ENCODE measurements at places on chromosomes 4 and X.
A peak's percentile ranks its signal among the peaks of the same experiment; 100 is the strongest.

DNA sequence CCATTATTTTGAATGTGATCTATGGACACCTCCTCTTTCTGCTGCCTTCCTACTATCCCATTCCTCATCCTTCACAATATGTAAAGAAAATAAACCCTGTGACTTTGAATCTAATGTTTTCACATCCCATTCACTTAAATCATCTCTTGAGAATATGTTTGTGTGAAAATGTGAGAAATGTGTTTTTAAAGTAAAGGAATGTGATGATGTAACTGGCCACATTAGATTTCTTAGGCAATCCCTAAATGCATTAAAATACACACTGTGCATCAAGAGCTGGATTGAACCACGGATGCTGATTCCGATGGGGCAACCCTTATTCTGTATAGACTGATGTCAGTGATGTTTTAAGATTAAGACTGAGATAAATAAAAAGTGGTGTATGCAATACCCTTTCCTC is 558.9 kb upstream of the TENM3 start:
- H3K36me3 ChIP-seq: no peaks in the 10 kb centered on the region
- H3K4me3 ChIP-seq: no peak overlapping the region
- no peaks in the 10 kb centered on the region for H3K27me3 ChIP-seq
- H3K27ac ChIP-seq: 0 out of 2 replicates have a peak overlapping the region, but pooled peaks have one; percentile 79

GRCh38 chr4:75429208-75429607 is 85.0 kb downstream of the RCHY1 start:
- H3K36me3 ChIP-seq: no peaks in the 10 kb centered on the region
- H3K27me3 ChIP-seq: 0 out of 2 replicates have a peak, but pooled peaks cover 1% of the 10 kb centered on the region
- DNase-seq: no peak
- H3K27ac ChIP-seq: no peak overlapping the region

DNA sequence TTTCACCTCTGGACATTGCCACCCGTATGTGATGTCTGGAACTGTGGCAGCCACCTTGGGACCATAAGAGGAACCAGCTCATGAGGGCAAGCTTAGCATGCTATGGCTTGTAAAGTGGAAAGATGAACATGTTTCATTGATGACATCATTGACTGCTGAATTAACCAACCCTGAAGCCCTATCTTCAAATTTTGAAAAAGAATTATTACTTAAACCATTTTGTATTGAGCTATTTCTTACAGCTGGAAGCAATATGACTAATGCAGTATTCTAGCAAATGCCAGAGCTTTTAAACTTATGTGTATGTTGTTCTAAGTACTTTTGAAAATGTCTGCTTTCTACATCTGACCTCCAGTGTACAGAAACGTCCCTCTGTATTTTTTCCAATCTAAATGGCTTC is 18.1 kb downstream of the GUCY2F start:
- no peak overlapping the region for H3K4me3 ChIP-seq
- H3K27ac ChIP-seq: no peak overlapping the region
- DNase-seq: no peak
- H3K4me1 ChIP-seq: no peaks in the 10 kb centered on the region
- H3K27me3 ChIP-seq: no peaks in the 10 kb centered on the region

DNA sequence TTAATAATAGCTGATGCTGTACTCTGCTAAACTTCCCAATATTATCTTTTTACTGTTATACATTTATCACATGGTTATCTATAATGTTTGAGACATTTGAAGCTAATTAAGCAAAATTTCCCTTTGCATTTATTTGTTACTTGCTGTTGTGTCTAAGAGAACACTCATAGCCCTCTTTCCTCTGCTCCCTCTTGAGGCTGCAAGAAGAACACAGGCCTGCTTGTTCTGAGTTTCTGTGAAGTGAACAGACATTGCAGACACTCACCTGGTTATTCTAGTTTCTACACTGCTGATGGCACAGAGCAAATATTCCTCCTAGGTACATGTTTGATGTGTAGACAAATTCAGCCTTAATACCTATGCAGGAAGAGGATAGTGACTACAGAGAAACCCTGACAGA is 367.8 kb downstream of the GASK1B start:
- H3K4me3 ChIP-seq: no peak overlapping the region
- no peaks in the 10 kb centered on the region for H3K4me1 ChIP-seq
- peak; percentile 5 for DNase-seq
- no peak overlapping the region for H3K27ac ChIP-seq

DNA sequence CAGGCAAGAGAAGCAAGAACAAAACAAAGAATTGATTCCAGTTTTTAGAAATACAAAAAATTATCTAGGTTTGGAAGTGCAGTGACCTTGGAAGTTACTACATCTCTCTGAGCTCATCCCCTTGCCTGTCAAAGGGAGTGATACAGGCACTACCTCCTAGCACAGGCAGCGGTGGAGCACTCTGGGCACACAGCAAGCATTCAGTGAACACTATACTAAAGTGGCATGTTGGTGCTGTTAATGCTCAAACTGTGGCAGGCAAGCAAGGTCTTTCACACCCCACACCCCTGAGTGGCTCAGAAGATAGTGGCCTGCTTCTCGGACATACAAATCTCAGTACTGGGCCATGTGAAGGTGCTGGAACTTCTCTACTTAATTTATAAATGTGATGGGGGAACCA is 51.2 kb downstream of the DRD5 start:
- no peaks in the 10 kb centered on the region for H3K27me3 ChIP-seq
- no peaks in the 10 kb centered on the region for H3K4me1 ChIP-seq
- no peak for DNase-seq
- no peaks in the 10 kb centered on the region for H3K36me3 ChIP-seq
- H3K4me3 ChIP-seq: no peak overlapping the region

DNA sequence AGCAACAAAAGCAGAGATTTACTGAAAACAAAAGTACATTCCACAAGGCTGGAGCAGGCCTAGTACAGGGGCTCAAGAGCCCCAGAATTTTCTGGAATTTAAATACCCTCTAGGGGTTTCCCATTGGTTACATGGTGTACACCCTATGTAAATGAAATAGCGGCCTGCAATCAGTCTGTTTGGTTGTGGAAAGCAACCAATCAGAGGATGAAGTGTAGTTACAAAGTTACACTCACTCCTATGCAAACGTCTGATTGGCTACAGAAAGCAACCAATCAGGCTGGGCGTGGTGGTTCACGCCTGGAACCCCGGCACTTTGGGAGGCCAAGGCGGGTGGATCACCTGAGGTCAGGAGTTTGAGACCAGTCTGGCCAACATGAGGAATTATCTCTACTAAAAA is 13.8 kb upstream of the TXLNG start:
- no peaks in the 10 kb centered on the region for H3K27me3 ChIP-seq
- no peaks in the 10 kb centered on the region for H3K4me1 ChIP-seq
- H3K36me3 ChIP-seq: no peaks in the 10 kb centered on the region
- H3K27ac ChIP-seq: no peak overlapping the region
- no peak overlapping the region for H3K4me3 ChIP-seq

GRCh38 chr4:10589321-10589720 is 95.2 kb downstream of the CLNK start:
- no peaks in the 10 kb centered on the region for H3K36me3 ChIP-seq
- no peaks in the 10 kb centered on the region for H3K27me3 ChIP-seq

DNA sequence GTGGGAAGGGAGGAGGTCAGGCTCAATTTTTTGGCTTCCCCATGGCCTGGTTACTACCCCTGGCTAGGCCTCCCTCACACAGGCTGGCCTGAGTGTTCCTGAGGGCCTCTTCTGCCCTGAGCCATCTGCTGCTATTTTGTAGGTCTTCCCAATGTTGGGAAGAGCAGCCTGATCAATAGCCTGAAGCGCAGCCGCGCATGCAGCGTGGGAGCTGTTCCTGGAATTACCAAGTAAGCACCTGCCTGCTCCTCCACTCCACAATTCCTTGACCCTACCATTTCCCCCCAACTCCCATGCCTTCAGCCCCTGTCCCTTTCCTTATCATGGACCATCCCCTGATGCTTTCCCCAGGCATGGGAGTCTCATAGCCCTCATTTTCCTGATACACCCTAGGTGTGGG is 20.8 kb downstream of the GNL3L start:
- no peaks in the 10 kb centered on the region for H3K4me1 ChIP-seq
- no peak overlapping the region for H3K4me3 ChIP-seq
- DNase-seq: no peak
- H3K36me3 ChIP-seq: no peaks in the 10 kb centered on the region

DNA sequence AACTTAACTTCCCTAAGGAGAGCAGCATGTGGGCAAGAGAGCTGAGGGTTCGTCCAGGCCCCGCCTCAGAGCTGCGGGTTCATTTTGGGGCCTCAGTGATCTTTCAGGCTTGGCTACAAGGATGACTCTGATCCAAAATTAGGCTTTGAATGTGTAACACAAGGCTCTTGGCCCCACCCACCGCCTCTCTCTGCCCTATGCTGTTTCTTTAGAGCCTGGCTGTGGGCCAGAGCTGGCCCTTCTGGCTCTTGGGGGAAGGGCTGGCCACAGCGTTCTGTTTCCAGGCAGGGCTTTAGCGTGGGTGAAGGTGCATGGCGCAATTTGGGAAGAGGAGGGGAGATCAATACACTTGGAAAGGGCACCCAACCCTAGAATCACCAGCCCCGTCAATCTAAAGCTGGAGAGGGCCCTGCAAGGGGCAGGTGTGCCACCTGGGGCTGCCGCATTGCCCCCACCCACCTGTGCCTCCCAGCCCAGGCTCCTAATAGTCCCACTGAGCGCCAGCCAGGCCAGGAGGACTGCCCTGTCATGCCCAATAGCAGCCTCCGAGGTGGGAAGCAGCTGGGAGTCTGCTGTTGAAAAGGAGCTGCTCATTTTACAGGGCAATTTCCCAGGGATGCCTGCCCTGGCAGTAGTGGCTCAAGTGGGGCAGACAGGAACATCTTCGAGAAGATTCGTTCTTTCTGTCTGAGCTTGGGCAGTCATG is 84.5 kb upstream of the MAML3 start:
- peaks cover 31% of the 10 kb centered on the region for H3K4me1 ChIP-seq
- peak overlapping the region; percentile 91 for H3K27ac ChIP-seq
- H3K36me3 ChIP-seq: no peaks in the 10 kb centered on the region
- peak; percentile 94 for DNase-seq
- H3K4me3 ChIP-seq: peak overlapping the region; percentile 61

GRCh38 chr4:152696764-152697261 is 17.0 kb upstream of the TMEM154 start:
- H3K27ac ChIP-seq: no peak overlapping the region
- no peaks in the 10 kb centered on the region for H3K36me3 ChIP-seq
- H3K4me3 ChIP-seq: peak overlapping the region; percentile 8

GRCh38 chr4:20376070-20376469 is 124.4 kb downstream of the SLIT2 start:
- H3K27me3 ChIP-seq: no peaks in the 10 kb centered on the region
- H3K36me3 ChIP-seq: peaks cover 3% of the 10 kb centered on the region
- H3K4me3 ChIP-seq: no peak overlapping the region
- peaks cover 17% of the 10 kb centered on the region for H3K4me1 ChIP-seq

DNA sequence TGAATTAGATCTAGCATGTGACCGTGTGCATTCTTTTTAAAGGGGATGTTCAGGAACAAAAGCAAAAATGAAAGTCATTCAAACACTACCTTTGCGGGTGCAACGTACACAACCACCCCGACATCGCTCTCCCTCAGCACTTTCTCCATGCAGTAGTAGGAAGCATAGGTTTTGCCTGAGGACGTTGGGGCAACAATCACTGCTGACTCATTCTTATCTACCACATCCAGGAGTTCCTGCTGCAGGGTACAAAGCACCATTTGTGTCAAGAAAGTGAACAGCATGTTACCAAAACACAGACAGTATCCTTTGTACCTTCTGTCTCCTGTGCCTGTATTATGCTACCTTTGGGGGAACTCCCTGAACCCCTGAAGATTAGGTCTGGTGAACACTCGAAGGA is 58.6 kb downstream of the DDX60L start:
- no peaks in the 10 kb centered on the region for H3K4me1 ChIP-seq
- H3K27ac ChIP-seq: no peak overlapping the region
- no peak overlapping the region for H3K4me3 ChIP-seq
- no peaks in the 10 kb centered on the region for H3K27me3 ChIP-seq
- peak; percentile 4 for DNase-seq

- H3K36me3 ChIP-seq: peaks cover 42% of the 10 kb centered on the region
- H3K27ac ChIP-seq: no peak overlapping the region
- DNase-seq: no peak
- H3K27me3 ChIP-seq: no peaks in the 10 kb centered on the region
- H3K4me1 ChIP-seq: no peaks in the 10 kb centered on the region
These were observed 308.5 kb downstream of the CAMK2D start for GRCh38 chr4:113452868-113453620.

- no peaks in the 10 kb centered on the region for H3K4me1 ChIP-seq
- H3K27me3 ChIP-seq: no peaks in the 10 kb centered on the region
- no peaks in the 10 kb centered on the region for H3K36me3 ChIP-seq
- H3K27ac ChIP-seq: no peak overlapping the region
- H3K4me3 ChIP-seq: no peak overlapping the region
These were observed 13.1 kb upstream of the EOLA1 start for GRCh38 chrX:149527705-149528104.

- no peaks in the 10 kb centered on the region for H3K27me3 ChIP-seq
- no peak overlapping the region for H3K4me3 ChIP-seq
- H3K4me1 ChIP-seq: peaks cover 11% of the 10 kb centered on the region
- H3K36me3 ChIP-seq: no peaks in the 10 kb centered on the region
- peak overlapping the region; percentile 24 for H3K27ac ChIP-seq
These were observed 36.0 kb upstream of the NPNT start for GRCh38 chr4:105859233-105859632.

- DNase-seq: no peak
- no peaks in the 10 kb centered on the region for H3K4me1 ChIP-seq
- no peak overlapping the region for H3K27ac ChIP-seq
- no peak overlapping the region for H3K4me3 ChIP-seq
These were observed 27.5 kb downstream of the YY2 start for GRCh38 chrX:21883258-21883657.

DNA sequence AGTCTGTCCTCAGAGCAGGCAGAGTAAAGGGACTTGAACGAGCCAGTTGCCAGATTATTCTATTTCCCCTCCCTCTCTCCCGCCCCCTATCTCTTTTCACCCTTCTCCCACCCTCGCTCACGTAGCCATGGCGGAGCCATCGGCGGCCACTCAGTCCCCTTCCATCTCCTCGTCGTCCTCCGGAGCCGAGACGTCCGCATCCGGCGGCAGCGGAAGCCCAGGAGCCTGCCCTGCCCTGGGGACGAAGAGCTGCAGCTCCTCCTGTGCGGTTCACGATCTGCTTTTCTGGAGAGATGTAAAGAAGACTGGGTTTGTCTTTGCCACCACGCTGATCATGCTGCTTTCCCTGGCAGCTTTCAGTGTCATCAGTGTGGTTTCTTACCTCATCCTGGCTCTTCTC is 106.2 kb upstream of the SMAD1 start:
- H3K27me3 ChIP-seq: no peaks in the 10 kb centered on the region
- no peak overlapping the region for H3K4me3 ChIP-seq
- no peaks in the 10 kb centered on the region for H3K36me3 ChIP-seq
- H3K4me1 ChIP-seq: no peaks in the 10 kb centered on the region

DNA sequence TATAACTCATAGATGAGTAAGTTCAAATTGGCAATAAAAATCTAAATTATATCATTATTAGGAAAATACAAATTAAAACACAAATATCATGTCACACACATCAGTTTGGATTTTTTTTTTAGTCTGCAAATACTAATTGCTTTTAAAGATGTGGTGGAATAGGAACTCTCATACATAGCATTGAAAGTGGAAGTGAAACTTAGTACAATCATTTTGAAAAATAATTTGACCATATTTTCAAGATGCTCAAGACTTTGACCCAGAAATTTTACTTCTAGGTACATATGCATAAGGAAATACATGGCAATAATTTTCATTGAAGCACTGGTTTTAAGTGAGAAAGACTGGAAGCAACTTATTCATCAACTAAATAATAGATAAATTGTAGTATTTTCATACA is 147.5 kb upstream of the SMIM31 start:
- DNase-seq: no peak
- no peaks in the 10 kb centered on the region for H3K4me1 ChIP-seq
- H3K36me3 ChIP-seq: no peaks in the 10 kb centered on the region
- H3K27ac ChIP-seq: no peak overlapping the region
- no peak overlapping the region for H3K4me3 ChIP-seq
- no peaks in the 10 kb centered on the region for H3K27me3 ChIP-seq
